ENCODE measurements at places on chromosomes 12 and 14.

DNA sequence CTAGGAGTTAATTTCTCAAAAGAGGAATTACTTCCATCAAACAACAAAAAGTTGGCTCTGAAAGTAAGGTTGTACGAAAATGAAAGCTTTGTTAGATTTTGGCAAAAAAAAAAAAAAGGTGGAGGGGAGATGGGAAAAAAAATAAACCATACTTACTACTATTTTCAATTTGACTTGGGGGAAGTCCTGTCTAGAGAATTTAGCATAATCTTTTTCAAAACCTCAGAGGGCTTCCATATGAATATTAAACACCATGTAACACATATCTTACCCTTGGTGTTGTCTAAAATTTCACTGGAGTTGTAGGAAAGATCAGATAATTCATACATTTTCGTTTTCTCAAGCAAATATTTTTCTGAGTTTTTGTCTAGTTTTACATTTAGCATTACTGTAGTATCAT is 17.5 kb downstream of the GRIP1 start:
- no peak for DNase-seq

DNA sequence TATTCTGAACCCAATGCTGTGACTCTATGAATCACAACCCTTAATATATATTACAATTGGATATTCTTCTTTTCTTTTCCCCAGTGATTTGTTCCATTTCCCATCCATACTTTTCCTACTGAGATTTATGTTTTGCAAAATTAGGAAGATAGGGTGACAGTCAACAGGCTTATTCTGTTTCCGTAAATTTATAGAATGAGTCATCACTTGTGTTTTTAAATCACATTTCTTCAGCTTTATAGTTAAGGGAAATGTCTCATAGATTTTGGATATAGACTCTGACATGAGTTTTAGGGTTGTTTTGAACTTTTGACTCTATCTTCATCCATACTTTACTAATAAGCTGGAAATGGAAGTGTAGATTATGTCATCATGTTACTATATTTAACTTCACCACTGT is 661.6 kb upstream of the FBXO33 start:
- no peak for DNase-seq

DNA sequence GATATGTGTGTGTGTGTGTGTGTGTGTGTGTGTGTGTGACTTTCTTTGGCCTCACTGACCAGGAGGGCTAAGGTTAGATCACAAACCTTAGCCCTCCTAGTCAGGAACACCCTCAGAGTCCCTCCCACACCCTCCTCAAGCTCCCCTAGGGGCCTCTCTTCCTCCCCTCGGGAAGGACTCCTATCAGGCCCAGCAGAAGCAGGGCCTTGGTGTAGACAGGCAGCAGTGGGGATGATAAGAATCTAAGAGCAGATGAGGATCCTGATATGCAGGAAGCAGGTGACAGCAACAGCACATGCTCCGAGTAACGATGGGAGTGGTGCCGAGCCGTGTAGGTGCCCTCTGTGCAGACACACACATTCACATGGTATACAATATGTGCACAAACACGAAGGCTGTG is 20.7 kb downstream of the PLEK2 start:
- no peak for DNase-seq

DNA sequence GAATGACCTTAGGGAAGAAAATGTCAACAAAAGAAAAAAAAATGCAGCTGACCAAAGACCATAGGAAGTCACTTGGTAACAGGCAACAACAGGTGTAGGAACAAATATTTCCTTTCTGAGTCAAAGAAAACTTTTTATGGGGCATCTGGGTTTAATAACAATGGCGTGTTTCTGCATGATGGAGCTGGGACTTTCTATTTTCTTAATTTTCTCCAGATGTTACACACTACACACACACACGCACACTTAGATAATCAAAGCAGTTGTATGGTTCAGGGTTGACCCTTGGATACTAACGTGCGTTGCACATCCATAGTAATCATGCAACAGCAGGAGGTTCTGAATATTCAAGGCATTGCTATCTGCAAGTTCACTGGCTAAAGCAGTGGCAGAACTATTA is 47.9 kb upstream of the NTF3 start:
- DNase-seq = no peak

DNA sequence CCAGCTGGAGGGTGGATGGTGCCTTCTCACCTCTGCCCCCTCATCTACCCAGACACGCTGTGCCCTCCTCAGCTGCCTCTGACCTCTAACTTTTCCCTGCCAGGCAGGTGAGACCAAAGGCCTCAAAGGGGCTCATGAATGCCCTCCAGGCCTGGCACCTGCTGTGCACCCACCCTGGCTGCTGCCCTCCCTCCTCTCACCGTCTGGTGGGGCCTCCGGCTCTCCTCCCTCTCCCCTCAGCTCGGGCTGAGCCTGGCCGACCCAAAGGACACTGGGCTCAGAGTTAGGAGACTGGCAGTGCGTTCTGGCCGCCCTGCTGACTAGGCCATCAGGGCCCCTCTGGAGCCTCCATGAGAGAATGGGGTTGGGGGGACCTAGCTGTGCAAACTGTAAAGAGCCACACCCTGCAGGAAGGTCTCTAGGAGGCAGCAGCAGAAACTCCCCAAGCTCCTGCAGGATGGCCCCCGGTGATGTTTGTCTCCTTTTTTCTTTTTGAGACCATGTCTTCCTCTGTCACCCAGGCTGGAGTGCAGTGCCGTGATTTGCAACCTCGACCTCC is 40.3 kb upstream of the PPP1R13B start:
- no peak for DNase-seq

GRCh38 chr12:118391424-118391823 is 15.1 kb downstream of the SUDS3 start:
- no peak for DNase-seq

GRCh38 chr12:63319386-63319785 is 168.4 kb upstream of the AVPR1A start:
- no peak for DNase-seq

- no peak for DNase-seq
Observed at GRCh38 chr14:103749452-103749851, 33.8 kb downstream of the ZFYVE21 start.

- no peak for DNase-seq
Observed at GRCh38 chr12:101924618-101925017, 47.2 kb downstream of the DRAM1 start.
